ENCODE measurements at places on chromosomes 3 and 15.

- no peak for DNase-seq
Observed at GRCh38 chr3:94524102-94524919, 461.4 kb downstream of the NSUN3 start.

- DNase-seq: no peak
Observed at GRCh38 chr15:26013981-26014380, 150.9 kb upstream of the ATP10A start.

DNA sequence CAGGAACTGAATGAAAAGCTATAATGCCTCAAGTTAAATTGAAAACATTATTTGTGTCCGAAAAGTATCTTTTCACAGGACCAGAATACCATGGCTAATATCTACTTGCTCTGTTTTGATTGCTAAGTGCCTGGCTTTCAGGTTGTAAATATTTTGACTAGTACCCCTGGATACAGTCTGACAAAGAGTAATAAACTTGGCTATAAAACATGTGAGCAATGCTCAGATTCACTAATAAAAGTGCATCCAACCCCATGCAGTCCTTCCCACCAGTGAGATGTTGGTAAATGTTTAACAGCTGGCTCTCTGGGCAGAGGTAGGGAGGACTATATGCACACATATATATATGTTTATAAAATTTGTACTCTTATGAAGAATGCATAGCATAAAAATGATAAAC is 281.8 kb upstream of the TGFBR2 start:
- DNase-seq: peak; percentile 84

GRCh38 chr3:74897006-74897405 is 282.5 kb upstream of the CNTN3 start:
- no peak for DNase-seq

DNA sequence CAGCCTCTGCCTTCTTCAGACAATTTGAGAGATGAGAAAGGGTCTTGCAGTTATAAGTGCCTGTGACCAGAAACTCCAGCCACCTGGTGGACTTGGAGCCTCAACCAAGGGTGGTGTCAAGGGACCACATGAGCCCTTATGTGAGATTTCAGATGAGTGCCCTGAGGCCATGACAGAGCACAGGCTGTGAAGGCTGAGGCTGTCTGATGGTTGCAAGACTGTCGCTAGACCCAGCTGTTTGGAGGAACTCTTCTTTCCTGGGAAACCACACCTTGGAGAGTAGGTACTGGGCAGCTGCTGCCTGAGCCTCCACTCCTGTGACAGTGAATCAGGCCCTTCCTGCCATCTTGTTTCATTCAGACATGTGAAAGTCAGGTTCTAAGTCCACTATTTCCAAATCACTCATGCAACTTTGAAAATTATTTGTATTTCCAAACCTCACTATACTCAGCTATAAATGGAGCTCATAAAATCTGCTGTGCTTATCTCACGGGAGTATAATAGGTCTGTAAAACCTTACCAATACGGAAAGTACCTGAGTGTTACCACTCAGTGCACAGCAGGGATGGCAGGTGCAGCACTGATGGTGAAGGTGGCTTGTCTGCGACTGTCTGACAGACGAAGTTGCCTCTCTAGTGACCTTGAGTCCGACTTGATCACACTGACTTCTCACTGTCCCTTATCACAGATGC is 99.4 kb downstream of the RPL39L start:
- no peak for DNase-seq

DNA sequence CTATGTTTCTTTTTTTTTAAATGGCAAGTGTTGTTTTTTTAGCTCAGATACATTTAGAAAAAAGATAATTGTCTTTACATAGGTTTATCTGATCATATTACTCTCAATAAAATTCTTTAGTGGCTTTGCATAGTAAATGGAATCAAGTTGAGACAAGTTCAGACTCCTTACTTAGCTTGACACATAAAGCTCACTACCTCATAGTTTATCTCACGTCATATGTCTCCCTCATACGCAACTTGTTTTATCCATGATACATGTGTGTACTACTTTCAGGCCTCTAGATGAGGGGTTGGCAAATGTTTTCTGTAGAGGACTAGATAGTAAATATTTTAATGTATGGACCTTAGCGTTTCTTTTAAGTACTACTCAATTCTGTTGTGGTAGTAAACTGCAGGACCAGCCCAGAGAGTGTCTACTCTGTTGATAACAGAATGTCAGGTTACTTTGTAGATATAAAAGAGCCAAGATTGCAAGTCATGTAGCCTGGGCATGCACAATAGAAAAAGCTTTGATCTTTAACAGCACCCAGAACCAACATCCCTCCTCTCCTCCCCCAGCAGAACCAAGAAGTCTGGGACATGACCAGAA is 28.2 kb upstream of the MGA start:
- no peak for DNase-seq

GRCh38 chr15:89419370-89419984 is 76.9 kb downstream of the RHCG start:
- DNase-seq: no peak

- DNase-seq: no peak
Observed at GRCh38 chr3:136021803-136022202, 56.3 kb downstream of the PPP2R3A start.

DNA sequence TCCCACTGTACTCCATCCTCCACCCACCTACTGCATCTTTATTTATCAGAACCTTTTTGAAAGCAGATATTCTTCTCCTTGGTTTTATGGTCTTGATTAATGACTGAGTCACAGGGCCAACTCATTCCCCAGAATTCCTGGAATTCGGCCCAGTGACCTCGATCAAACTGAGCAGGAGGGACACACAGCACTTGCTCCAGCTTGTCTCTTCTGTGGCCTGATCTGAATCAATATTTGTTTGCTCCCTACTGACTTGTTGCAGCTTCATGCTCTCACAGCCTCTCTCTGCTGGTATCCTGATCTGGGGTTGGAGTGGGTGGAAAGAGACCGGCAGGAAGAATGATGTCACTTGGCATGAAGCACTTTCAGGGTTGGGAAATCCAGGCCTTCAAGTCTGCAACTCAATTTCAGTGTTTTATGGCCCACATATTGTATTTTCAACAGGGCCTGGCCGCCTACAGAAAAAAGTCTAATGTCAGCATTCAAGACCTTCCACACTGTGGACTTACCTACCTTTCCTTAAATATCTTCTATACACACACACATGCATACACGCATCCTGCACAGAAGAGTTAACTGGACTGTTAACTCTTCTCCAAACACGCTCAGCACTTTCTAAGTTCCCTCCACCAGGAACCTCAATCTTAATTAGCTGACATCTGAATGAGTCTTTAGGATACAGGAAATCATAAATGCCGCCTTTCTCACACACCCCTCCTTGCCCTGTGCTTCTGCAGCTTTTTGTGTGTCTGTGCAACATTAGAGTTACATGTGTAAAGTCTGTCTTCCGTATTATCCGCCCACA is 4.6 kb downstream of the ANXA2 start:
- DNase-seq: peak; percentile 90

GRCh38 chr3:106117490-106117858 is 248.7 kb upstream of the CBLB start:
- DNase-seq: no peak

DNA sequence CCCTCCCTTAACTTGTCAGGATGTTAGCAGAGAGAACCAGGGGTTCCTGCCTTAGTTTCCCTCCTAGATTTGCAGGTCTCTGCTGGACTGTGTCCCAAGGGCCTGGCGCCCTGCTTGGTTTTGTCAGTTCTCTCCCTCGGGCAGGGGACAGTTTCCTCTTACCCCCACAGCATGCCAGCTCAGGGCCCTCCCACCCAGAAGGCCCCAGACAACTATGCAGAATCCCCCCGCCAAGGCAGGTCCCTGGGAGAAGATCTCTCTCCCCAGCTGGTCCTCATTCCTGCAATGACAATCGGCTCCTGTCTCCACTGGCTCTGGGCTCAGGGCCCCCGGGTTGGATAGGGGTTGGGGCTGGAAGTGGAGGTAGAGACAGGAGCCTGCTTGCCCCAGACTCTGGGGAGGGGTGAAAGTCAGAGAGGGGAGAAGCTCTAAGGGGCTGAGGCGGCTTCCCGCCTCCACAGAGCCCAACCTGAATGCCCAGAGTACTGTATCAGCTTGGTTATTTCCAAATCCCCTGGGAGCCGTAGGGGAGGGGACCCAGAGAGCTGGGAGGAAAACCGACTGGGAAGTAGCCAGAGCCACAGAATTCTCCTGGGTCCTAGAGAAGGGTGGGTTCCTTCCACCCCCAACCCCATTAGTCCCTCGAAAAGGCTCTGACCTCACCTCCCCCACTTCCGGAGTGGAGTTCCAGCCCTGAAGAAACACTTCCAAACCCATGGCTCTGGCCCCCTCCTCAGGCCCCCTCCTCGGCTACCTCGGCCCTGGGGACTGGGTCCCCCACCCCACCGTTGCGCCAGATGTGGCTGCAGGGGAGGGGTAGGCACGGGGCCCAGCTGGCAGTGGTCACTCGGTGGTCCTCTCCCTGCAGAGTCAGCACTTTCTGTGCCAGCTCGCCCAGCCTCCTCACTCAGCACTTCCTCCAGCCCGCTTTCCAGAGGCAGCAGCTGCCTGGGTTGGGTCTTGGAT is 3.8 kb upstream of the LOXL1 start:
- no peak for DNase-seq

DNA sequence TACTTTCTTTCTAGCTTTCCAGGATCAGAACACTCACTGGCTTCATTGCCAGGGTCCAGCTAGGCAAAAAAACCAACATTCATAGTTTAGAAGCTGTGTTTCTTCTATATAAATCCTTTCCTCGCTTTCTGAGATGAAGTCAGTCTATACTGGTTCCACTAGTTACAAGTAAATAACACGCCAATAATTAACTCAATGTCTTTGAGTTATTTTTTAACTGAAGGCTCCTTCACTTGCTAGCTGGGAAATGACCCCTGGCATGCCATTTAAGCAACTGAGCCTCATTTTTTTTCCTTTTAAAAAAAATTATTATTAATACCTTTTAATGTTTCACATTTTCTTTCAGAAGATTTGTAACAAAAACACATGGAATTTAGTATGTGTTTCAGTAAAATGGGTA is 2.1 kb upstream of the CCDC174 start:
- peak; percentile 56 for DNase-seq

- DNase-seq: no peak
Observed at GRCh38 chr3:149269687-149270086, 48.1 kb upstream of the CP start.

DNA sequence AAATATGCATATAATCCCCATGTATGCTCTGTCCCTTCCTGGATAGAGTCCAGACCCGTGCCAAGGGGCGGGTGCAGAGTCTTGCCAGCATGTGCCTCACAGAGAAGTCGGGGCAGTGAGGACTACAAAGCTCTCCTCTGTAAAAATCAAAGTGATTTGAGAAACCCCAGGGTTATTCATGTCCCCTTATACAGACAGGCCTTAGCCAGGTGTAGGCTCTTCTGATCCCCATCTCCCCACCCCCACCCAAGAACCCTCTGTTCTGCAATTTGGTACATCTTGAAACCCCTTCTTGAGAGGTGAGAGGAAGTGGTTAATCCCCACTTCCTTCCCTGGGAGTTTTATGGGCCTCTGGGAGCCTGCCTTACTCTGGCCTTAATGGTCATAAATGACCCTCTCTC is 24.7 kb downstream of the TRIM71 start:
- no peak for DNase-seq

GRCh38 chr15:60096157-60096556 is 92.0 kb downstream of the FOXB1 start:
- DNase-seq: no peak

- DNase-seq: no peak
Observed at GRCh38 chr3:94158512-94158911, 95.7 kb downstream of the NSUN3 start.

Measured in epithelial cell of proximal tubule (primary cell).